GM23338 (cell line): ENCODE measurements at places on chromosomes 11 and 22.

- H3K27ac ChIP-seq: no peak overlapping the region
- H3K4me1 ChIP-seq: peaks cover 8% of the 10 kb centered on the region
- no peaks in the 10 kb centered on the region for H3K27me3 ChIP-seq
- H3K36me3 ChIP-seq: no peaks in the 10 kb centered on the region
- peak; percentile 92 for DNase-seq
Observed at GRCh38 chr11:34174412-34175041, 69.1 kb downstream of the NAT10 start.

DNA sequence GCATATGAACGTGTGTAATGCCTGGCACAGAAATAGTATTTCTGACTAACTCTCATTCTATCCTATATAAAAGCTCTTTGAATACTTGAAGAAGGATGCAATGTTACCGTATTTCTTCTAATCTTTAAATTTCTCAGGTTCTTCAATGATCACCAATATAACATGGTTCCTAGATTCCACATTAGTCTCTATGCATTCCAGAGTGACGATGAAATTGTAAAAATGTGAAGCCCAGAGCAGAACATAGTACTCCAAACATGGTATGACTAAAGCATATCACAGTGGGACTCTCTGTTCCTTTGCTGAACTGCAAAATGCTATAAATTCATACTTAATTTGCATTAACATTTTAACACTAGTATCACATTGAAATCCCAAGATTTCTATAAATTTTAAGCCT is 877.6 kb upstream of the CHORDC1 start:
- no peaks in the 10 kb centered on the region for H3K4me1 ChIP-seq
- H3K27ac ChIP-seq: no peak overlapping the region
- no peak overlapping the region for H3K4me3 ChIP-seq
- DNase-seq: no peak
- no peaks in the 10 kb centered on the region for H3K36me3 ChIP-seq

DNA sequence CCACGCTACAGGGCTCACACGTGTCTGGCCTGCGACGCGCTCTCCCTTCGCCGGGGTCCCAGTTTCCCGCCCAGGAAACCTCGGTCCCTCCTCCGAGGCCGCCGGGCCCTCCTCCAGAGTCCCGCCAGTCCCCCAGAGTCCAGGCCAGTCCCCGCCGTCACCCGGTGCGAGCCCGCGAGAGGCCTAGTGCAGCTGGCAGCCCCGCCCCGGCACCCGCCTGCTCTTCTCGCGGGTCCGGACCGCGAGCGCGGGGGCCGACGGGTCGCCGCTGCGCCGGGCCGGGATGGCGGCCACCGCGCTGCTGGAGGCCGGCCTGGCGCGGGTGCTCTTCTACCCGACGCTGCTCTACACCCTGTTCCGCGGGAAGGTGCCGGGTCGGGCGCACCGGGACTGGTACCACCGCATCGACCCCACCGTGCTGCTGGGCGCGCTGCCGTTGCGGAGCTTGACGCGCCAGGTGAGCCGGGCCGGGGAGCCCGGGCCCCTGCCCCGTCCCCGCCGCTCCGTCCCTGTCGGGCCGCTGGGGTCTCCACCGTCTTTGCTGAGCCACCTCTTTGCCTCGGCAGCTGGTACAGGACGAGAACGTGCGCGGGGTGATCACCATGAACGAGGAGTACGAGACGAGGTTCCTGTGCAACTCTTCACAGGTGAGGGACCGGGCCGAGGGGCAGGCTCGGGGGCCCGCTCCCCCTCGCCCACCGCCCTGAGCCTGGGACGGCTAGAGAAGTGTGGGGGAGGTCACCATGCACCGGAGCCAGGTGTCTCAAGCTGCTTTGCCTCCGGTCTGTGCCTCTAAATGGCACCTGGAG is at the start of gene PTPMT1:
TSS of gene PTPMT1 (plus strand) at position 260 of the 809 bp plus-strand sequence. CDS start at position 284, 24 bp downstream.
- no peak within 1 kb of the TSS for H3K27ac ChIP-seq
- H3K4me1 ChIP-seq: peaks cover 6% of the 10 kb centered on the region; the same call in 1 of the 2 replicates
- peak; percentile 87 for DNase-seq
- H3K36me3 ChIP-seq: no peaks in the 10 kb centered on the region
- peak within 1 kb of the TSS; percentile 96 for H3K4me3 ChIP-seq

DNA sequence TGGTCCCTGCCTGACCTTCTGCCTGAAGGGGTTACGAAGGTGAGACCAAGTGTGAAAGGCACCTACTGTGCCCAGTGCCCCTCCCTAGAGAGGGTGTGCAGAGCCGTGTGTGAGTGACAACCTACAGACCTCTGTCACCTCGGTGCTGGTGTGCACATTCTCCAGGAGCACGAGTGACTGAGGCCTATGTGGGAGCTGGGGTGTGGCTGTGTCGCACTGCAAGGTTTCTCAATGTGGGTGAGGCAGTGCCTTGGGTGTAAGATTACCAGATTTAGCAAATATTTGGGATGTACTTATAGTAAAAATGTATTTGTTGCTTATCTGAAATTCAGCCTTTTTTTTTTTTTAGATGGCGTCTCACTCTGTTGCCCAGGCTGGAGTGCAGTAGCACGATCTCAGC is 5.6 kb downstream of the STARD10 start:
- no peaks in the 10 kb centered on the region for H3K36me3 ChIP-seq
- no peaks in the 10 kb centered on the region for H3K27me3 ChIP-seq
- no peak for DNase-seq
- no peak overlapping the region for H3K4me3 ChIP-seq
- H3K4me1 ChIP-seq: peaks cover 13% of the 10 kb centered on the region

DNA sequence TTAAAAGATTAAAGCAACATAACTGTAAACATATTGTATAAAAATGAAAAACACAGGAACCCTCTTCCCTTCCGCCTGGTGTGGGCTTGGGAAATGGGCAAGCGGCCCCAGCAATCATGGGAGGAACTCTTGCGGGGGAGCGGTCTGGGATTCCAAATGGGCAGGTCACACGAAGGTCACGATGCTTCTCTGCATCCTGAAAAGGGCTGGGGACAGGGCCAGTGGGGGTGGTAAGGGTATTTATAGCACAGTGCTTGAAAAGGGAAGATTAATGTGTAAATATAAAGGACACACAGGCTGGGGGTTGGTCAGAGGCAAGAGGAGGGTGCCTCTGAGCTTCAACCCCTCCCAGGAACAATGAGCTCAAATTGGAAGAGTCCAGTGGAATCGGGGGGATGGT is 46.9 kb upstream of the OR4B1 start:
- no peaks in the 10 kb centered on the region for H3K36me3 ChIP-seq
- DNase-seq: no peak
- H3K27ac ChIP-seq: no peak overlapping the region
- no peaks in the 10 kb centered on the region for H3K4me1 ChIP-seq
- H3K4me3 ChIP-seq: no peak overlapping the region

GRCh38 chr11:75428281-75428724 is 4.7 kb downstream of the KLHL35 start:
- DNase-seq: peak; percentile 87
- H3K4me1 ChIP-seq: peaks cover 18% of the 10 kb centered on the region
- peaks cover 64% of the 10 kb centered on the region for H3K27me3 ChIP-seq
- no peak overlapping the region for H3K4me3 ChIP-seq

- no peaks in the 10 kb centered on the region for H3K36me3 ChIP-seq
- no peak for DNase-seq
- peaks cover 22% of the 10 kb centered on the region for H3K4me1 ChIP-seq
- peaks cover 12% of the 10 kb centered on the region; the same call in 1 of the 2 replicates for H3K27me3 ChIP-seq
- no peak overlapping the region for H3K4me3 ChIP-seq
- H3K27ac ChIP-seq: no peak overlapping the region
Observed at GRCh38 chr22:42275970-42276369, 5.5 kb upstream of the TCF20 start.

DNA sequence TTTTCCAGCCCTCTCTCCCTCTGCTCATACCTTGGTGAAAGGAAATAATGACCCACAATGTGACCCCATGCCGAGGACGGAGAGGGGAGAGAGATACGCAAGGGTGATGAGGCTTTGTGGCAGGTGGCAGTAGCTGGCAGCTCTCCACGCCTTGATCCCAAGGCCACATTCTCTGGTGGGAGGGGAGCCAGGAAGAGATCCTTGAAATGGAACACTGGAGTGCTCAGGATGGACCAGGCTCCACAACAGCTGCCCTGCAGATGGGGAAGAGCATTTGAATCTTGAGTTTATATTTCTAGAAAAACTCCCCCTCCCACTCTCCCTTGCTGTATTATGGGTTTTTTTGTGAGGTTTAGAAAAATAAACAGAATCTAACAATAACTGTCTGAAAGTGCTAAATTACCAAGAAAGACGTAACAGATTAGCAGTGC is 61.6 kb upstream of the CDON start:
- H3K27ac ChIP-seq: no peak overlapping the region
- H3K4me3 ChIP-seq: no peak overlapping the region
- no peaks in the 10 kb centered on the region for H3K36me3 ChIP-seq
- DNase-seq: no peak
- H3K27me3 ChIP-seq: no peaks in the 10 kb centered on the region

DNA sequence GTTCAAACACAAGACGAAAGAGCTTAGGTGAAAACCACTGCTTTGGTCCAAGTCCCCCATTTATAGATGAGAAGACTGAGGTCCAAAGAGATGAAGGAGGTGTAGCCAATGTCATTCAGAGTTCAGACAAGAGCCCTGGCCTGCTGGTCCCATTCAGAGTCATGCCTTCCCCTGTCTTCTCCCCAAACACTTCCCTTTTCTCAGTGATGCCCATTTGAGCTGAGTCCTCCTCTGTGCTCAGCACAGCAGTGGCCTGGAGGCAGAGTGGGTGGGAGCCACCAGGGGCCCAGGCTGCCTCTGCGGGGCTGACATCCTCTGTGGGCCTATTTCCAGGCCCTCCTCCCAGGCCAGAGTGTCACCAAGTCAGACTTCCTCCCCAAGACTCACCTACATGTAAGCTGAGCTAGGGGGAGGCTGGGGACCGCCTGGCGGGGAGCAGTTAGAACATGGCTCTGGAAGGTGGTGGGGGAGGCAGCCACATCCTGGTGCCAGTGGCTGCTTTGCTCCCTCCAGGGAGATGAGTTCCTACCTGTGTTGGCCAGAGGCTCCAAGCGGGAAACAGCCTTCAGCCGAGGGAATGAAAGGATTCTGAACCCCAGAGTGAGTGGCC is 22.4 kb upstream of the LRRC10B start:
- H3K27me3 ChIP-seq: no peaks in the 10 kb centered on the region
- no peaks in the 10 kb centered on the region for H3K36me3 ChIP-seq
- no peak for DNase-seq

GRCh38 chr22:32606181-32606580 is 131.6 kb downstream of the FBXO7 start:
- no peak overlapping the region for H3K27ac ChIP-seq
- no peaks in the 10 kb centered on the region for H3K36me3 ChIP-seq
- DNase-seq: no peak
- no peaks in the 10 kb centered on the region for H3K4me1 ChIP-seq
- no peaks in the 10 kb centered on the region for H3K27me3 ChIP-seq

DNA sequence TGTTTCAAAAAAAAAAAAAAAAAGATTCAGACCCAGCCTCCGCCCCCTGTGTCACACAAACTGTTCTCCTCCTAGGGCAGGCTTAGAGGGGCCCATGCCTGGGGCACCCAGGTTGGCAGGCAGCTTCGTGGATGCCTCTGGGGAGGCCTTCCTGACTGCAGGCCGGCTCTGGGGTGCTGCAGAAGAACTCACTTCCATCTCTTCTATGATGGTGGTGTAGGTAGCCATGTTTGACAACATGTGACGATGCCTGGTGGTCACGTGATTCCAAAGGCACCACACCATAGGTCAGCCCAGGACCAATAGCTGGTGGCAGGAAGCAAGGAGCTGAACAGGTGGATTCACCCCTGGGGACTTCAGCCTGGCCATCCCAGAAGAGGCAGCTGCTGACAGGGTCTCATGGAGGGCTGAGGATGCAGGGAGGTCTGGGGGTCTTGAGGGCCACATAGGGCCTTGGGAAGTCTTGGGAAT is 24.1 kb upstream of the CELSR1 start:
- no peaks in the 10 kb centered on the region for H3K27me3 ChIP-seq
- H3K27ac ChIP-seq: no peak overlapping the region
- peak overlapping the region; percentile 34; the same call in 1 of the 2 replicates for H3K4me3 ChIP-seq
- peak; percentile 78 for DNase-seq
- H3K36me3 ChIP-seq: no peaks in the 10 kb centered on the region
